ENCODE measurements at places on chromosomes 2 and 18.

DNA sequence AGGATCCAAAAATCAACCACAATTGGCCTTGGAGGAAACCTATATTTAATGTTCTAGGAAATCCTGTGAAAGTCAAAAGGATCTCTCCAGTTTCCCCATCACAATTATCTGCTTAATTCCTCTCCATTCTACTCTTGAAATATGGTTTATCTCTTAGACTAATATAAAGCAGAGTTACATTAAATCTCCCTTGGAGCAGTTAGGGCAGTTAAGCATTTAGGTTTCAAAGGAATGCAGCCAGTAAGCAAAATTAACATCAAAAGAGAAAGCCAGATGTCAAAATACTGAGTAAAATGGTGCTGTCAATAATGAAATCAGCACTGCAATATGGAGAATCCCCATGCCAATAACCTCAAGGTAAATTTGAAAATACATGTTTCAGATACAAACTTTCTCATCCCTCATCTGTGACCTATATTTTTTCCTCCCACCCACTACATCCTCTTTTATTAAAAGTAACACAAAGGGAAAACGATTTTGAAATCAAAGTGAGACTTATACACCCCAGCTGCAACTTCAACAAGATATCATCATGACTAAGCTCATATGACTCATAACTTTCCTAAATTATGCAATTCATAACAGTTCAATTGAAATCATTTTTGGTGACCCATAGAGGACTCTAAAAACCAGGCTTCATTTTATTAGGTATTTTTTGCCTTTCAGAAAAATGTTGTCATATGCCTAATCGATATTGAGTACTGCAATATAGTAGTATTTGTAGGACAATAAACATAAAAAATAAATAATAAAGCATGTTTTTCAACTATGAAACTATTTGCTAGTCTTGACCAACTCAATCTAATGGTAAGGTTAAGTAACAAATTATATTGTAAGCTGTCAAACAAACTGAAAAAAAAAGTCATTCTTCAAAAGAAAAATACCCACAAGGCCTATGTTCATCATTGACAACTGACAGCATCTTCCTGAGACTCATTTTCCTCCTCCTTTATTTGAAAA is 3.1 kb downstream of the ADAM17 start:
- peak; percentile 32 for DNase-seq

- no peak for DNase-seq
These were observed 100.0 kb upstream of the PKDCC start for GRCh38 chr2:41947701-41948396.

DNA sequence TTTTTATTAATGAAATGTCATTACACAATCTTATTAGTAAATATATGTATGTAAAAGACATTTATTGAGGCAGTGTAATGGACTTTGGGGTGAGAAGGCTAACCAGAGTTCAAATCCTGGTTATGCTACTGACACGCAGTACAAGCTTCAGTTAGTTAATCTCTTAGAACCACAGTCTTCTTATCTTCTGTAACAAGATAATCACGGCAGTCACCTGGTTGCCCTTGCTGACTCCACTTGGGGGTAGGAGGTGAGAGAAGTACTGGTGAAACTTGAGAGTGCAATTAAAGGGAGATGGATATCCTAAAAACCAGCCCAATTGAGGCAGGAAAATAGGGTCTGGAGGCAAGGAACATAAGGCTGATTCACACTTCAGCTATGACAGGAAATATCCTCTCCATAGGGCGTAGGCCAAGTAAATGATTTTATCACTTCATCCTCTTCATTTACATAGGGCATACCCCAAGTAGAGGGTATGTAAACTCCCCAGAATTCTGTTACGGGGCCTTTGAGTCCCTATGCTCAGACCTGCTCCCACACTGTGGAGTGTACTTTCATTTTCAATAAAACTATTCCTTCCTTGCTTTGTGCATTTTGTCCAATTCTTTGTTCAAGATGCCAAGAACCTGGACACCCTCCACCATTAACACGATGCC is 21.3 kb downstream of the SKA1 start:
- DNase-seq, result no peak

- DNase-seq, result no peak
These were observed 117.2 kb upstream of the NCK2 start for GRCh38 chr2:105627534-105627933.

GRCh38 chr2:28437149-28437835 is 44.6 kb downstream of the FOSL2 start:
- DNase-seq, result peak; percentile 70

DNA sequence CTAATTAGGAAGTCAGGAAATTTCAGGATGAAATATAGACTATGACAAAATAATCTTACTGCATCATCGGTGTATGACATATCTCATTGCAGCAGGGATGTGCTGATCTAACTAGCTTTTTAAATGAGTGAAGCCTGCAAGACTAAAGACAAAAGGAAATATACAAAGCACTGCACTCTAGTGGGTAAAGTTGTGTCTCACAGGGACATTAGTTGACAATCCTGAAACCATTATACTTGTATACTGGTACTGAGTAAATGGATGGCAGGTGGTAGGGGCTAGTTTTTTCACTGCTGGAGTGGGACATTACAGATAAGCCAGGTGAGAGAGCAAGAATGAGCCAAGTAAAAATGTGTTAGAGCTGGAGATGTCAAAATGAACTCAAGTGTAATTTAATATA is 317.5 kb upstream of the RAB6C start:
- no peak for DNase-seq

GRCh38 chr2:18403921-18404522 is 156.4 kb downstream of the RDH14 start:
- no peak for DNase-seq
